ENCODE measurements at places on chromosomes 2 and 18.

DNA sequence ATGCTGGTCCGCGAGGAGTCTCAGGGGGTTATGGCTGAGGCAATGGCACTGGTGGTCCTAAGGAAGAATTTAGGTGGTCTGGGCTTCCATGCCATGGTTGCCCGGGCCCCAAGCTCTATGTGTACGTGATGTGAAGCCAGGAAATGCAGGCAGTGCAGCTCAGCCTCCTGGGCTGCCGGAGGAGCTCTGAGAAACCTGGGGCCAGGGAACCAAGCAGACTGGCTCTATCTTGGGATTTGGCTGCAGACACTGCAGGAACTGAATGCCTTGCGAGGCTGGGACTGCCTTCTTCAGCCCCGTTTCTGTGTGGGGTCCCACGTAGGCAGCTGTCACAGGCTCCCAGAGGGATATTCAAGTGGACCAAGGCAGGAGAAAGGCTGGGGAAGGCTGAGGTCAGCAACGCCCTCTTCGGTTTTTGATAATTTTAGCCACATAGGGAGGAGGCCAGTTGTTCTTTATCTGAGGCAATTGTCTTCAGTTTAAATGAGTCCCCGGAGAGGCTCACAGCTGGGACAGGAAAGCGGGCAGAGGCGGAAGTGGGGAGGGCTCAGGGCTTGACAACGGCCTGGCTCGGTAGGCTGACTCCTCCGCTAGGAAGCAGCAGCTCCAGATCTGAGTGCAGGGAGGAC, 77.7 kb downstream of the RHOB start:
- no peak for DNase-seq

DNA sequence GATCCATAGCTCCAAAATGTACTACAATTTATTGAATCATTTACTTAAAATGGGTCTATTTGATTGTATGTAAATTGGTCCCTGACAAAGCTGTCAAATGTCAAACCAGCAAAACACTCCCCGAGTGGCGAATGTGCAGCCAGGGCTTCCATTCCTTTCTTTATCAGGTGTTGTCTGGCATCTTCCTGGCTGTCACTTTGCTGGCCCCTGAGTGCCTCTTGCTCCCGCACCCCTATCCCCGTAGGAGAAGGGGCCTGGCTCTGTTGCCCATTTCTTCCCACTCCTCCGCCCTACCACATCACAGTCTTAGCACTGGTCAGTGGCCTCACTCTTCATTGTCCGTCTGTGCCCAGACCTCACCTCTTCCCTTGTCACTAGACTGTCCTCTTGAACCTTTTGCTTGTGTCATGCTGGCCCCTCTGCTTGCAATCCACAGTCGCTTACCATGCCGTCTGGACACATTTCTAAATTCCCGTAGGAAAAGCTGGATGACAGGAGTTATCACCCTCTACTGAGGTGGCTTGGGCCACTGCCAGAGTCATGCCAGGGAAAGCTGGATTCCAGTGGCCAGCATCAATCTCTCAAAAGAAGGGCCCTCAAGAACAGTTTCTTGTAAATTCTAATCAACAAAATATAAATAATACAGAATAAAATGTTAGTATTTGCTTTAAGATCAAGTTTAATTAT, 15.4 kb downstream of the UBE2F start:
- DNase-seq: no peak

- DNase-seq: no peak
Observed at GRCh38 chr2:109472331-109472959, 141.3 kb downstream of the SEPTIN10 start.

DNA sequence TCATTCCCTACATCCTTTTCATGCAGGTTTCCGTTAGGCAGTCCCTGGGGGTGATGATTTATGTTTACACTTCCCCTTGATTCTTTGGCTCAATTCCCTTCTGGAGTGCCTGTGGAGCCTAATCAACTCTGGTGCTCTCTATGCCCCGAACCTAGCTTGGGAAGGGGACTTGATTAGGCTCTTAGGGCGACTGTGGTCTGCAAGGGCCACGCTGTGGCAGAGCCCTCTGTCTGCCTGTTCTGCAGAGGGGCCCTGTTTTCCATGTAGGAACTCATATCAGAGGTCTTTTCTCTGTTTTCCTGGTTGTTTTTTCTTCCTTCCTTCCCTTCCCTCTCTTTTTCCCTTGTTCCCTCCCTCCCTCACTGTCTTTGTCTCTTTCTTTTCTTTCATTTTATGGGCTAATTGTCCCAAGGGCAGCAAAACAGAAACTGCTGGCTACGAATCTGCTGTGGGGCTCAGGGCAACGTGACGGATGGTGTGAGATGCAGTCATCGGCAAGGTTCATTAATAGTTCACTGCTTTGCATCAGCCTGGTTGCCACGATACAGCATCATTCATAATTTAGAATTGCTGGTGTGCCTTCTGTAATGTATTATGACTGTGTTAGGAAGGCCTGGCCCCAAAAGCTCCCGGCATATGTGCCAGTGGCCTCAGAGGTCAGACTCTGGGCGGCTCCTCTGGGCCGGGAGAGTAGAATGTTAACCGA, 134.5 kb downstream of the NAPG start:
- no peak for DNase-seq

DNA sequence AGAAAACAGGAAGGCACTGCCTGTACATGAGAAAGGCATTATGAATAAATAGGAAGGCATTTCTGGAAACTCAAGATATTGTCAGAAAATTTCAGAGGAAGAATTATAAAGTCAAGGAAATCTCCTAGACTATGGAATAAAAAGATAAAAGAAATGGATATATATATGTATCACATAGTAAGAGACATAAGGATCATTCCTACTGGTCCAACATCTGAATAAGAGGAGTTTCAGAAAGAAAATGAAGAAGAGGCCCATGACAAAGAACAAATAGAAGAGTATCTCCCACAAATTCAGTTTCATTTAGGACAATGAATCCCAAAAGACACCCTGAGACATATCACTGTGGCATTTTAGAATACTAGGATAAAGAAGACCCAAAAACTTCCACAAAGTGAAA, 178.8 kb downstream of the PRKCE start:
- DNase-seq: no peak

DNA sequence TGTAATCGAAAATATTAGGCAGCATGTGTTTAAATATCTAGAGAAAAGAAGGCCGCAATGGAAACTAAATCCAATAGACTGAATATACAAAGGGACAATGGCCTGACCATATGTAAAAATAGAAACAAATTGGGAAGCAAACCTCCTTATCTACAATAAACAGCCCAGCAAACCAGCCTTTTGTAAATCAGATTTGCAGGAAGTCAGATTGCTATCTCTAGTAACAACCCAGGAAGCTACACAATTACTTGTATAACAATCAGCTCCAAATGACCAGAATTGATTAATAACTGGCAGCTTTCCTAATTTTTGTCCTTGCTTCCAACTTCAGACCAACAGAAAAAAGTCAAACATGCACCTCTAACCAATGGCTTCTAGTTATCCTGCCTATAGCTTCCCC, 860.0 kb downstream of the CPS1 start:
- no peak for DNase-seq

DNA sequence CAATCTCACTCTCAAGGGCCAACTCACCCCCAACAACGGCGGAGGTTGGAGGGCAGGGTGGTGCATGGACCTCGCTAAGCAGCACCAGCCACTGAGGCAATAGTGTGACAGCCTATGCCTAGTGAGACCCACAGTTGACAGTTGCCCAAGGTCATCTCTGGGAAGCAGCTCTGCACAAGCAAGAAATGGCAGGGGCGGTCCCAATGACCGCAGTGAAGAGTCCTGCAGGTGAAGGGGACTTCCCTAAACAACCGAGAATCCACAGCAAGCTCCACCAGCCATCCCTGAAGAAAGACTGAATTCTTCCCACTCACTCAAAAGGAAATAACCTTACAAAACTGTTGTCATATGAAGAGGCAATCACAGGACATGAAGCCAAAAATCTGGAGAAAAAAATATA, 313.4 kb upstream of the ID2 start:
- no peak for DNase-seq

- DNase-seq: no peak
Observed at GRCh38 chr2:40400336-40400953, 51.4 kb downstream of the SLC8A1 start.

- DNase-seq: no peak
Observed at GRCh38 chr2:32663864-32664263, 36.0 kb downstream of the TTC27 start.

GRCh38 chr18:67731851-67732250, 215.3 kb upstream of the DSEL start:
- DNase-seq: no peak

GRCh38 chr2:70895249-70895648, 40.5 kb upstream of the ATP6V1B1 start:
- DNase-seq: no peak

DNA sequence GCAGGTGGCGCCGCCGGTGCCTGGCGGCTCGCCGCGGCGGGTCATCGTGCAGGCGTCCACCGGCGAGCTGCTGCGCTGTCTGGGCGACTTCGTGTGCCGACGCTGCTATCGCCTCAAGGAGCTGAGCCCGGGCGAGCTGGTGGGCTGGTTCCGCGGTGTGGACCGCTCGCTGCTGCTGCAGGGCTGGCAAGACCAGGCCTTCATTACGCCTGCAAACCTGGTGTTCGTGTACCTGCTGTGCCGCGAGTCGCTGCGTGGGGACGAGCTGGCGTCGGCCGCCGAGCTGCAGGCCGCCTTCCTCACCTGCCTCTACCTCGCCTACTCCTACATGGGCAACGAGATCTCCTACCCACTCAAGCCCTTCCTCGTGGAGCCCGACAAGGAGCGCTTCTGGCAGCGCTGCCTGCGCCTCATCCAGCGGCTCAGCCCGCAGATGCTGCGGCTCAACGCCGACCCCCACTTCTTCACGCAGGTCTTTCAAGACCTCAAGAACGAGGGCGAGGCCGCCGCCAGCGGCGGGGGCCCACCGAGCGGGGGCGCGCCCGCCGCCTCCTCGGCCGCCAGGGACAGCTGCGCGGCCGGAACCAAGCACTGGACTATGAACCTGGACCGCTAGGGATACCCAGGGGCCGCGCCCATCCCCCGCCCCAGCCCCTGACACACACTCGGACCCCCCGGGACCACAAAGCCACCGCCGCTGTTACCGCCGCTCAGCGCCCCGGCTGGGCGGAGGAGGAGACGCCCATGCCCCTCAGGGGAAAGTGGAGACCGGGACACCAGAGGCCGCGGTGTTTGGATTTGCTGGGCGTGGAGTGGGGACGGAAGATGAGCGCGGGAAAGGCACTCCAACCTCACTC, 1.1 kb downstream of the CDK5R2 start:
- DNase-seq: no peak

- DNase-seq: no peak
Observed at GRCh38 chr2:197235711-197236110, 74.9 kb downstream of the ANKRD44 start.

- no peak for DNase-seq
Observed at GRCh38 chr2:182822733-182823132, 43.7 kb downstream of the FRZB start.

DNA sequence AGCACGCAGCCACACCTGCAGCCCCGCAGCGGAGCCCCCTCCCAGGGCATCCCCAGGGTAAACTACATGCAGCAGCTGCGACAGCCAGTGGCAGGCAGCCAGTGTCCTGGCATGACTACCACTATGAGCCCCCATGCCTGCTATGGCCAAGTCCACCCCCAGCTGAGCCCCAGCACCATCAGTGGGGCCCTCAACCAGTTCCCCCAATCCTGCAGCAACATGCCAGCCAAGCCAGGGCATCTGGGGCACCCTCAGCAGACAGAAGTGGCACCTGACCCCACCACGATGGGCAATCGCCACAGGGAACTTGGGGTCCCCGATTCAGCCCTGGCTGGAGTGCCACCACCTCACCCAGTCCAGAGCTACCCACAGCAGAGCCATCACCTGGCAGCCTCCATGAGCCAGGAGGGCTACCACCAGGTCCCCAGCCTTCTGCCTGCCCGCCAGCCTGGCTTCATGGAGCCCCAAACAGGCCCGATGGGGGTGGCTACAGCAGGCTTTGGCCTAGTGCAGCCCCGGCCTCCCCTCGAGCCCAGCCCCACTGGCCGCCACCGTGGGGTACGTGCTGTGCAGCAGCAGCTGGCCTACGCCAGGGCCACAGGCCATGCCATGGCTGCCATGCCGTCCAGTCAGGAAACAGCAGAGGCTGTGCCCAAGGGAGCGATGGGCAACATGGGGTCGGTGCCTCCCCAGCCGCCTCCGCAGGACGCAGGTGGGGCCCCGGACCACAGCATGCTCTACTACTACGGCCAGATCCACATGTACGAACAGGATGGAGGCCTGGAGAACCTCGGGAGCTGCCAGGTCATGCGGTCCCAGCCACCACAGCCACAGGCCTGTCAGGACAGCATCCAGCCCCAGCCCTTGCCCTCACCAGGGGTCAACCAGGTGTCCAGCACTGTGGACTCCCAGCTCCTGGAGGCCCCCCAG, 254.1 kb downstream of the GLI2 start:
- DNase-seq: no peak

DNA sequence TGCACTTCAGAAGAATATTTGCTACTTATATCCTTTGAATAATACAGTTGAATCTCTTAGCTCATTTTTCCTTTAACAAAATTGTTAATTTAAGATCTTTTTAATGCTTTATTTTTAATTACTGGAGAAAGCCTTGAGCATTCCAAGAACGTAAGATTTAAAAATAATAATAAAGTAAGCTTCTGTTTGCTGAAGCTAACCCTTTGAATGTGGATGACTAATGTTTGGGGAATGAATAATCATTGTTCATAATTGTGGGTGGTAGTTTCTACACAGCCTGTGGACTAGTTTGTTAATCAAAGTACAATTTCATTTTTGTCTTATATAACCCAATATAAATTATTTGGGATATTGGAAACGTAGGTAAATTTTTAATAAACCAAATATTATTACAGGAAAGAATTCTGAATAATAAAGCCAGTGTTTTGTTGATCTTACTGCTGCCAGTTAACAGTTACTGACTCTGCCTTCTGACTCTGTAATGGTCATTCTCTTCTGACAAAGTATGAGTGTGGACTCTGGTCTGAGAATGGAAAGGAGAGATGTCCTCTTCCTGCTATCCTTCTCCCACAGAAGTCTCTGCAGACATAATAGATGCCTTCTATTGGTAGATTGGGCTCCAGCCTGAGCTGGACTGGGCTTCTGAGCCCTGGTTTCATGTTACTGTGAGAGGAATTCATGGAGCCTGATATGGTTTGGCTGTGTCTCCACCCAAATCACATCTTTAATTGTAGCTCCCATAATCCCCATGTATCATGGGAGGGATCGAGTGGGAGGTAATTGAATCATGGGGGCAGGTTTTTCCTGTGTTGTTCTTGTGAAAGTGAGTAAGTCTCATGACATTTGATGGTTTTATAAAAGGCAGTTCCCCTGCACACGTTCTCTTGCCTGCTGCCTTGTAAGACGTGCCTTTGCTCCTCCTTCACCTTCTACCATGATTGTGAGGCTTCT, 292.7 kb upstream of the SLC39A10 start:
- no peak for DNase-seq

GRCh38 chr2:207061181-207061580, 104.6 kb downstream of the KLF7 start:
- no peak for DNase-seq
